Stimulated activated CD8-positive, alpha-beta memory T cell treated with anti-CD3 and anti-CD28 coated beads, Interleukin-4, amount 100 ng/mL, for 4 hours (primary cell): ENCODE measurements at places on chromosomes 2 and 18.

DNA sequence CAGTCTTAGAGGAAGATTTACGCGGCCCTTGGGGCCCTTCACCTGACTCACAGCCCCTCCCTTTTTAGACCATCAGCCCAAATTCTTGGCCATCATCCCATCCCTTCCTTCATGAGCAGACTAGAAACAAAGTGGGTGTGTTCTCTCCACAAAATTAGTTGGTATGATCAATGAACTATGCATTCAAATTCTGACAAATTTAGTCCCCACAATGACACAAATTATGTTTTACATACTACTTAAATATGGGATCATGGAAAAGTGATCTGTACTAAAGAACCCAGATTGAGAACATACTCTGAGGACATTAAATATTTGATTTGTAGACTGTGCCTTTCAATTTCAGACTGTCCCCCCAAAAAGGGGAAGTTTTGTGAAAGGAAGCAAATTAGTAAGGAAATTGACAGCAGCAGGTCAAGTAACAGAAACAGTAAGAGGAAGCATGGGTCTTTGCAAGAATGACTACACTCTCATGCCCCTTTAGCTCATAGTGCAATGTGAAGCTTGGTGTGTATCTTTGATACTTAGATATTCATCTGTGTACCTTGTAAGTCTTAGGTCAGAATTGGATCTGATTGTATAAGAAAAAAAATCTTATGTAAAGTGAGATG lies 2.2 kb upstream of the MAPRE2 start:
- no peak for DNase-seq

- no peak for DNase-seq
Observed at GRCh38 chr2:18094277-18094676, 215.8 kb downstream of the KCNS3 start.

DNA sequence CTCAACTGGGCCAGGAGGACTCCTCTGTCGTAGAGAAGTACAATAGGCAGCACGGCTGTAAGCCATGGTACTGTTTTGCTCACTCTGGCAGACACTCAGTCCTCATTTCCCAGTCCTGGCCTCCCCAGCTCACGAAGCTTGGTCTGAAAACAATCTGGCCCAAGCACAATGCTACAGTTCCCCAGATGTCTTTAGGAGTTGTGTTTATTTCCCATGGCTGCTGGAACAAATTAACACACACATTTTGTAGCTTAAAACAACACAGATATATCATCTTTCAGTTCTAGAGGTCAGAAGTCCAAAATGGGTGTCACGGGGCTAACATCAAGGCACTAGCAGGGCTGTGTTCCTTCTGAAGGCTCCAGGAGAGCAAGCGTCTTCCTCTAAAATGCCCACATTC lies 13.0 kb downstream of the FABP1 start:
- no peak for DNase-seq

DNA sequence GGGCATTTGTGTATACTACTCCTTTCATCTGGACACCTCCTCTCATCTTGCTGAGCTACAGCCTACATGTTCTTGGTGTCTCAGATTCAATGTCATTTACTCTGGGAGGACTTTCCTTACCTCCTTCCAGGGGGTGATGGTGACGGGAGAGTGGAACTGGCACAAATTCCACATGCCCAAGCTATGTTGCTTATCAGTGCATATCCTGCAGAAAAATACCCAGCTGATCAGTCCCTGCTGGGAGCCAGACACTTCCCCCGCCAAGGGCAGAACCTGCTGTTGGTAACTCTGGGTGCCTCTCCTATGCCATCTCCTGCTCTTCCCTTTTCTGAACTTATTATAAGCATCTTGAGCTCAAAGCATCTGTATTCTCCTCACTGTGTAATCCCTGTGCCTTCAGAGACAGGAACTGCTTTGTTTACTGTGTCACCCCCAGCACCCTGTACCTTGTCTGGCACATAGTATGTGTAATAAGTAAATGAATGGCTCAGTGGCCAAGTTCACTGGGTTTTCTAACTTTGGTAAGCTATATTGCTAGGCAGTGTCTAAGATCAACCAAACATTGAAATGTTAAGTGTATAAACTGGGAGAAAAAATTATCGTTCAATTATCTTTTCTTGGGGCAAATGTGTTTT lies 87.7 kb upstream of the LPIN2 start:
- DNase-seq = no peak
